ENCODE measurements at places on chromosomes 2 and 18.

- peak; percentile 87 for DNase-seq
These were observed 71.1 kb upstream of the TFCP2L1 start for GRCh38 chr2:121356058-121356640.

DNA sequence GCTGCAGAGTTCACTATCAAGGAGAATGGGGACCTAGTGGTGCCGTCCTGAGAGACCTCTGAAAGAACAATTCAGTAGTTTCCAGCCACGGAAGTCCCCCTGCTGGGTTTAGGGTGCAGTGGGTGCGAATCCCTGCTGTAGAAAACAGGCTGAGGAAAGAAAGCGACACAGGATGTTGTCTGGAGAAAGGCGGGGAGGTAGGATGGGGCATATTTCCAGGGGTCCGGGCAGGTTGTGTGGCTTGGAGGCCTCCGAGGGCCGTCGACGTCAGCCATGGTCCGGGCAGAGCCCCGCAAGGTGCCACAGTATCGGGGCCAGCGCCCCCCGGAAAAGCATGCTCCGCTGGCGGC, 807 bp upstream of the CREB1 start:
- peak; percentile 49 for DNase-seq

- peak; percentile 48 for DNase-seq
These were observed 451.0 kb upstream of the SETBP1 start for GRCh38 chr18:44229693-44230108.

DNA sequence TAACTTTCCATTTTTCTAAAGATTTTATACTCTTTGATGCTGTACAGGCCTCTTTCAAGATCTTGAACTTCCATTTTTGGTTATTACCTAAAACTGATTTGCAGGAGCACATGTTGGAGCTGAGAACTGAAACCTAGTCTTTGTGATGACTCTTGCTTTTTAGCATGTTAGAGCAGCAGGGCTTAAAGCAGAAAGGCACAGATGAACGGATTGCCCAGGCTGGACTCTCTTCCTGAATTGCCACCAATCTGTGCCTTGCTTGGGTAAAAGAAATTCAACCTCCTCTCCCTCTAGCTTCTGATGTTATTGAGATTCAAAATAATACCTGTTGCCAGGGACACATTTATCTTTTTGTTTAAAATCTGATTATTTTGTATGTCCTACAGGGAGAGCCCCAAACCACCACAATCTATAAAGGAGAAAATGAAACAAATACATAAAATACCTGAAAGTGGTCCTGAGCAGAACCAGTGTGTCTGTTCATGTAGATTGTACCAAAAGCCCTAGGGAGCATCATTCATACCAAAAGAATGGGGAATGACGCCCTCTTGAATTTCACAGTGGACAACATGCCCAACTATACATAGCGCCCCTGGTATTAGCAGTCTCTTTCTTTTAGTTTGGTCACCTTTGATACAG, 277.0 kb upstream of the MAP2 start:
- no peak for DNase-seq

DNA sequence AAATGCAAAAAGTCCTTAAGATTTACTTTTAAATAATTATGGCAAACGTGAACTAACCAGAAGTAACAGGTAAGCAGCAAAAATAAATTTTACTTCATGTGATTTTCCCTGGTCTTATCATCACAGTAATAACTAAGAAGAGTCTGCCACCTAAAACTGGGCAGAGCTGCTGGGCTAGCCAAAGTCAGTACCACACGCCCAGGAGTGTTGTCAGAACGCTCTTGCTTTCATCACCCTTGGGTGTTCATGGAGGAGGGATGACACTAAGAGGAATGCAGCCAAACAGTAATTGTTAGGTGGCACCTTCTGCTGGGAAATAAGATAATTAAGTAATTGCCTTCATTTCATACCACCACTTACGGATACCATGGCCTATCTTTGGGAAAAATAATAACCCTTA, 92.0 kb upstream of the NEUROD1 start:
- no peak for DNase-seq

DNA sequence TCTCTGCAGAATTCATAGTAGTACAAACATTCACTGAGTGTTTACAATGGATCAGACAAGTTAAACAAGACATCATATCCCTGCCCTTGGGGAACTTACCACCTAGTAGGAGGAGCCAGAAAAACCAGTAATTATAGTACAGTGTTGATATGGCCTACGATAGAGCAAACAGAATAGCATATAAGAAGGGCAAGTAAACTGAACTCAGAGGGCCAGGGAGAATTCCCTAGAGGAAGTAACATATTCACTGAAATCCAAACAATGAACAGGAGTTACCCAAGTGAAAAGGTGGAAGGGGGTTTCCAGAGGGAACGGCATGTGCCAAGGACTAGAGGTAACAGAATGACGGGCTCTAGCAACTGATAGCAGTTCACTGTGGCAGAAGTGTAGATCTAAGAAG, 34.1 kb downstream of the NHEJ1 start:
- peak; percentile 13 for DNase-seq

DNA sequence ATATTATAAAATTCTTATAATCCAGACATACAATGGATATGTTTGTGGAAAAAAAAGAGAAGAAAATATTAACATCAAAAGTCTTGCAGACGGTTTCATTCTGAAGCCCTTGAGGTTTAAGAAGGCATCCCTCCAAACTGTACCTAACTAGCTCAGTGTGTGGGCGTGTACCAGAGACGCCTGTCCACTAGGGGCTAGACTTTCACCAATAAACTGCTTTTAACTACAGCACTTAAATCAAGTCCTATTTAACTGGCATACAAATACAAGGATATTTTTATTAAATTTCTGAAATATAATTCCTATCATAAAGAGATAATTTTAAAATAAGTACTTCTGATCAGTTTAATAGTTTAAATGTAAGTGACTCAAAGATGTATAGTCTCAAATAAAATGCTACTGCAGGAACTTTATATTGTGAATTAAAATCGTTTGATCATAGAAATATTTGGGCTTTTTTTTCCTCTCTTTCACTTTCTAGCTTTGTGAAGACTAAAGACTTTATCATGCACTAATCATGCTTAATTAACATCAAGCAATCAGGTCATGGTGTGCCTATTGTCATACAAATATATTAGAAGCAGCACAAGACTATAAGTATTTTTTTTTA, 437.7 kb downstream of the SATB2 start:
- peak; percentile 46 for DNase-seq

GRCh38 chr2:207093234-207093633, 72.5 kb downstream of the KLF7 start:
- no peak for DNase-seq

GRCh38 chr2:183898641-183899040, 699.7 kb upstream of the ZNF804A start:
- DNase-seq: no peak

- peak; percentile 8 for DNase-seq
These were observed 22.7 kb downstream of the PTPN4 start for GRCh38 chr2:119782308-119783027.

GRCh38 chr2:39179974-39180960, 59.4 kb upstream of the SOS1 start:
- DNase-seq: no peak

DNA sequence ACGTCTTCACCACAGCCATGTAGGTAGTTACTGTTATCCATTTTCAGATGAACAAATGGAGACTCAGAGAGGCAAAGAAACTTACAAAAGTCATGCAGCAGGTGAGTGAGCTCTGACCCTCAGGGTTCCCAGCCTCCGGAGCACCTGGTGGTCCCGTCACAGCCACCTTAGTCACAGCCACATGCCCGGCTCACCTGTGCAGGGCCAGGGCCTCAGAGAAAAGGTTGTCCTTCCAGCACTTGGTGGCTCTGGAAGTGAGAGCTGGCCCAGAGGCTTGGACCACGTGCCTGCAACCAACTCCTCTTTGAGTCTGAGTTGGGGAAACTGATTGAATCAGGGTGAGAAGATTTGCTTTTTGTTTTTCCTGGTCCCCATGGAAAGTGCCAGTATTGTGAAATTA, 189.3 kb downstream of the GLI2 start:
- DNase-seq: no peak

GRCh38 chr18:22254088-22254487, 84.7 kb downstream of the GATA6 start:
- DNase-seq: no peak

- DNase-seq: no peak
These were observed 116.0 kb upstream of the AQP4 start for GRCh38 chr18:26981360-26982082.

DNA sequence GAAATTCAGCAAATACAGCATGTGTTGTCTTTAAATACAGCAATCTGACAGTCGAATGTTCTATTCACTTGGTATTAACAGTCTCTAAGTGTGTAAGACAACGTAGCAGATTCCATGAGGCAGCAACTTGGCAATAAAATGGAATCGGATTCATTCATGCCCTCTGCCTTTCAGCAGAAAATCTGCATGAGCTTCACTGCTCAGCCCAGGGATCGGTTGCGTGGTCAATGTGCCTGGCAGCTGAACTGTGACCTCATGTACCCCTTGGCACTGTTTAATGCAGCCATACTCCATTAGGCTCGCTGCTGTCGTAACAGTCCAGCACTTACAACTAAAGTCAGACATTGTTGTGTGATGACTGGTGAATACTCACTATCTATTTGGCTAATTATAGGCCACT, 17.7 kb upstream of the RGPD4 start:
- DNase-seq: no peak

- no peak for DNase-seq
These were observed 225.4 kb downstream of the TWIST2 start for GRCh38 chr2:239073270-239073669.

GRCh38 chr2:42569116-42569711, 782 bp downstream of the MTA3 start:
- DNase-seq: peak; percentile 47

- no peak for DNase-seq
These were observed 60.5 kb upstream of the PMAIP1 start for GRCh38 chr18:59839246-59839645.

DNA sequence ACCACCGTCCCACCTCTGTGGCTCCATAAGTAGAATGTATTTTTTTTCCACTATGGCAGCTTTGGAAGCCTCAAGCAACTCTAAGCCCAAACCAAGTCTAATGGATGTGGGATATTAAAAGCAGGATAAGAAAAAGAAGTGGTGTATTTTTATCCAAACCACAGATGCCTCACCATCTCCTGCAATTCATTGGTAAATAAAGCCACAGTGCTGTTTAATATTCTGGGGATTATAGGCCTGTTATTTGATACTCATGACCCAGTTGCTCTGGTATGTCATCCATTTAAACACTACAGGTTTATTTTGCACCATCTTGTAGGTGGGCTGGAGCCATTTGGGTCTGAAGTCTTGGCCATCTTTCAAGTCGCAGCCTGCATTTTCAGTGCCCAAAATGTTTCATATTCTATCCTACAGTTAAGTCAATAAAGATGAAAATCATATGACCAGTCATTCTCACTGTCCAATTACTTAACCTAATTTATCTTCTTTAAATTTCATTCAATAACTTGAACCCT, 279.5 kb upstream of the EPHA4 start:
- no peak for DNase-seq

DNA sequence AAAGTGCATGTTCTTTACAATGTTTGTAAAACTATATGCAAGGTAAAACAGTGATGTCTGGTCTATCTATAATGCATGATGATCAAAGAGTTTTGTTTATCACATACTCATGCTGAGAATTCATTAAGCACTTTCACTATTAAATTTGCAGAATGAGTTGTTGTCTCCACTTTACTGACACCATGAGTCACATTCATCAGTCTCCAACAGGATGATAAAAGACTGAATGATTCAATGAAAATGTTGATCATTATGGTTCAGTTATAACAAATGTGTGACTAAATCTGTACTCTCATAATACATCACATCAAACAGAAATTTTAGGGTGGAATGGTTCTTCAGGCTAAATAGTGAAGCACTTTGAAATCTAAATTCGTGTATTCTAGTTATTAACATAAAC, 129.0 kb downstream of the ERBB4 start:
- no peak for DNase-seq

GRCh38 chr18:37254236-37254754, 311.3 kb downstream of the CELF4 start:
- no peak for DNase-seq

GRCh38 chr2:50490991-50491390, 540.9 kb downstream of the NRXN1 start:
- DNase-seq: no peak

GRCh38 chr2:209940936-209941335, 61.5 kb upstream of the RPE start:
- DNase-seq: no peak

GRCh38 chr2:147541314-147541713, 303.5 kb upstream of the ACVR2A start:
- no peak for DNase-seq

DNA sequence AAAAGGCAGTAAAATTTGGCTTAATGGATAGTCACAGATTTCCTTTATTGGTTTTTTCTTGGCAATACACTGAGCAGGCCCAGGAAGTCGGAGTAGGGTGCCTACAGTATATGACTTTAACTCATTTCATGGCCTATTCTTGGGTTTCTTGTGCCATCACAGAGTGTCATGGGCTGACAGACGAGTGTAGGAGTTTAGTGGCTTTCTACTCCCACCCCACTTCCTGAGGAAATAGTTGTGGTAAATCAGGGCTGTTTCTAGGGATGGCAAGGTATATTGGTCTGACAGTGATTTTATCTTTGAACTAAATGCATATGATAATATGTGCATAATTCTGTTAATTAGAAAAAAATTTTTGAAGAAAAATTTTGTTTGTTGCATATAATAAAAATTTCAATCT, 100.1 kb downstream of the PLCL1 start:
- no peak for DNase-seq

DNA sequence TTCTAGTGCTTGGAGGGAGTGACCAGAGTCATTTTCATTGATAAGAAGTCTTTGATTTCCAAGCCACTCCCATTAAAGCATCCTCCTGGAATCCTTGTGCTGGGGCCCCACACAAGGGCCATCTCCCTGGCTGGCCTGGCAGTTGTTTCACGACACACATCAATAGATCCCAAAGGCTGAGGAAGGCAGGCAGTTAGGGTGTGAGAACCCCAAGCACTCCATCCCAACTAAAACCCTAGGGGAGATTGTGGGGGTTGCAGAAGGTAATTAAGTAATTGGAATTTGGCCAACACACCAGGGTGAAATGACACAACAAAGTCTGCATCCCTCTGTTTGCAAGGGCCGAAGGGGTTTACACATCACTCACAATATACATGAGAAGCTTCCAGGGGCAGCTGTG, 578.1 kb upstream of the SYT4 start:
- DNase-seq: no peak

DNA sequence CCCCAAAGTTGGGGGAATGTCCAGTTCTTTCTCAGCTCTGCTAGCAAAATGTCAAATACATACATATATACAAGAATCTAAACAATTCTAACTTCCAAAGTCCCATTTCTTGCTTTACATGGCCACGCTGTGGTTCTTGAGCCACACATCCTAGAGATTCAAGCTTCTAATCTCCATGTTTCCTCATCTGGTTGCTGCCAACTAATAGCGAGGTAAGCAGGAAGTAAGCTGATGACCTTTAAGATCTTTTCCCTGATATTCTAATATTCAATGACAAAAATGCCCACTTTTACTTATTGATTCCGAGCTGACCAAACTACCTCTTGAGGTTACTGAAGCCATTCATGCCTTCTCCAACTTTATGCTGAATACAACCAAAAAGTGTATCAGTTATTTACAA, 3.3 kb downstream of the VPS54 start:
- no peak for DNase-seq

- DNase-seq: no peak
These were observed 10.8 kb downstream of the AGFG1 start for GRCh38 chr2:227482638-227483340.
